ENCODE measurements at places on chromosomes 3 and 15. TPM values are rescaled to one million over a fixed set of nuclear protein-coding genes. Genes with fewer than 3 reads are reported as not detected.

The TNIK gene
- 6.6 TPM for total RNA-seq

The IQCF5 gene
- total RNA-seq, result not detected

The ADIPOQ gene
- total RNA-seq, result not detected

The SLC22A13 gene
- total RNA-seq, result 0.34 TPM

The ADAMTSL3 gene
- 0.67 TPM for total RNA-seq

The HACL1 gene
- total RNA-seq, result 19.8 TPM

The EPHA3 gene
- total RNA-seq, result 0.04 TPM

The SV2B gene
- 3.3 TPM for total RNA-seq

The SYNPR gene
- not detected for total RNA-seq

Data from kidney epithelial cell (primary cell).